ENCODE measurements at places on chromosomes 7 and 10.

- no peak for DNase-seq
Measured at GRCh38 chr7:151575410-151575809, 55.7 kb upstream of the RHEB start.

DNA sequence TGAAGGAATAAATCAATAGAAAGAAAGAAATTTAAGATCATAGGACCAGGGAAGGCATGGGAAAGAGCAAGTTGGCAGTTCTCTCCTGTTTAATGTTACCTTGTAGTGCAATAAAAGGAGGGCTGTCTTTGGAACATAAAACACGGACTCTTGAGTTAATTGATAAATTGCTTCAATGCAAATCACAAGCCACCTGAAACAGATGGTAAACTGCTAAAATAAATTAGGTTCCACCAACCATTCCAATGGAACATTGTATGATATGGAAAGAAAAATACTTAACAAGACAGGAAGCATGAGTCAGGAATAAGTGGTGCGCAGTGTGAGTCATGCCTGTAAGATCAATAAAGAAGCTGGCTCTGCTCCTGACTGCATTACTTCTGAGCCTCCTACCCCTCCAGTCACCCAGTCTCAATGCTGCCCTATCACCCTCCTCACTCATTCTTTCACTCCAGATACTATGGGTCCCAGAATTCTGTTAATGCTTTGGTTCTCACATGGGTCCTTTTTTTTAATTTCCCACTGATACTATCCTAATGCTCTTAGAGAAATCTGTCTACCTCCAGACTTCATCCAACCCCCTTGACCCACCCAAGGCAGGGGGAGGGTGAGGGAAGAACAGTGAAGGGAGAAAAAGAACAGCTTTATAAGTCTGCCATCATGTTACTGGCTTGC is 78.9 kb downstream of the LRRC17 start:
- DNase-seq = peak; percentile 96

- DNase-seq = no peak
Measured at GRCh38 chr7:106520962-106521514, 139.9 kb downstream of the CCDC71L start.

DNA sequence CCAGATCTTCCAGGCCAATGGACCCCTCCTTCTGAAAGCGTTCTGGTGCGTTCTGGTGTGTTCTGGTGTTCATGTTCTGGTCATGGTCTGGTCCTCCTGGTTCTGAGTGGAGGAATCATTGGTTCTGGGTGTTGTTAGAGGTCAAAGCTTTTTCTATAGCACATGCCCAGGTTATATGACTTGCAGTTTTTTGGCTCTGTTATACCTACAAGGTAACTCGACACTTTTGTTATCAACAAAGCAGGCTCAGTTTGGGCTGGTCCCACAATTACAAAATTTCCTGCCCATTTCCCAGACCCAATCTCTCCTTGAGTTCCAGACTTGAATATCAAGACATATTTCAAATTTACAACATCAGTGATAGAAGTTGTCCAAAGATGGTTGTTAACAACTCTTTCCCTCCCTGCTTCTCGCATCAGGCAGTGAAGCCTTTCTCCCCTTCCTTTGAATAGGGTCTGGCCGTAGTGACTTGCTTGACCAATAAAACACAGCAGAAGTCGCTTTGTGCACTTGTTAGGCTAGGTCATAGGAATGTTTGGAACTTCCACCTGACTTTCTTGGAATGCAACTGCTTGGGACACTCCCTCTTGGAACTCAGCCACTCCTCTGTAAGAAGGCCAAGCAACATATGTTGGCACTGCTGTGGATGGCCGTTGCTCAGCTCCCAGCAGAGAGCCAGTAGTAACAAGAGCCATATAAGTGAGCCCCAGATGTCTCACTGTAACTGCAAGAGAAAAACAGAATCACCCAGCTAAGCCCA is 83.1 kb upstream of the STEAP1B start:
- peak; percentile 85 for DNase-seq

- no peak for DNase-seq
Measured at GRCh38 chr10:131221632-131222277, 89.8 kb downstream of the TCERG1L start.

- no peak for DNase-seq
Measured at GRCh38 chr10:96632974-96633710, 46.3 kb upstream of the TM9SF3 start.

DNA sequence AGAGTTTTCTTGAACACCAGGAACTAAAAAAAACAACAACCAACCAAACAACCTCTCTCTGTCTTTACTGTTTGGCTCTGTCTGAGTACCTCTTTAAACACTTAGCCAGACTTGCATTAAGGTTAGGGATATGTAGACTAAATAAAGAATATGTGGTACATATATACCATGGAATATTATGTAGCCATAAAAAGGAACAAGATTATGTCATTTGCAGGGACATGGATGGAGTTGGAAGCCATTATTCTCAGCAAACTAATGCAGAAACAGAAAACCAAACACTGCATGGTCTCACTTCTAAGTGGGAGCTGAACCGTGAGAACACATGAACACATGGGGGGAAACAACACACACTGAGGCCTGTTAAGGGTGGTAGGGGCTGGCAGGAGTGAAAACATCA is 116.0 kb upstream of the ANTXRL start:
- DNase-seq = no peak

- DNase-seq = no peak
Measured at GRCh38 chr7:3032256-3032655, 11.4 kb downstream of the CARD11 start.

DNA sequence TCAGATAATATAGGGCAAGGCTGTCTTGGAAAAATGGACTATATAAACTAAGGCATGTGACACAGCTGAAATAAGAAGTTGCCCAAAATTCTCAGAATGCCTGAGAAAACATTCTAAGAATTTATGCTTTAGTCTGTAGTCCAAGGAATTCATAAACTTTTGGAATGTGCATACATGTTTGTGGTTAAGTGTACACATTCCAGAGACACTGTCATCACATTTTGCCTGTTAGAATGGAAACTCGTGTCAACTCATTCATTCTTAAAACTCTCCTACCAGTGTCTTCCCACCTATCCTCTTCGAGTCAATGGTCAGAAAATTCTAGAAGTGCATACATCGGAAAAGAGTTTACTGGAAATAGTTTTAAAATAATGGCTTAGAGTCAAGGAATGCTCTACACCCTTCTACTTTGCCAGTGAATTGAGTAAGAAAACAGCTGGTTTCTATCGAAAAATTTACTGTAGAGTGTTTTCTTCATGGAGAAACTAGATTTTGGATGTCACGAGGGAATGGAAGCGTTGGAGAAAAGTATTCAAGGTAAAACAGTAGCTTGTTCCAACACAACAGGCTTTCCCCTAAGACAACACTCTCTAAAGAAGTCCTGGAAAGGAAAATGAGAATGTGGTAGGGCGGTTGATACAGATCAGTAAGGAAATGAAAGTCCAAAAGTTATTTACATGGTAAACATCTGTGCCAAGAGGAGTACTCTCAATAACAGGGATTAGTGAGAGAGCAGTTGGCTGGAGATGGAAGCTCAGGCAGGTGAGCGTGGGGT is 1177.6 kb upstream of the C7orf33 start:
- peak; percentile 98 for DNase-seq

DNA sequence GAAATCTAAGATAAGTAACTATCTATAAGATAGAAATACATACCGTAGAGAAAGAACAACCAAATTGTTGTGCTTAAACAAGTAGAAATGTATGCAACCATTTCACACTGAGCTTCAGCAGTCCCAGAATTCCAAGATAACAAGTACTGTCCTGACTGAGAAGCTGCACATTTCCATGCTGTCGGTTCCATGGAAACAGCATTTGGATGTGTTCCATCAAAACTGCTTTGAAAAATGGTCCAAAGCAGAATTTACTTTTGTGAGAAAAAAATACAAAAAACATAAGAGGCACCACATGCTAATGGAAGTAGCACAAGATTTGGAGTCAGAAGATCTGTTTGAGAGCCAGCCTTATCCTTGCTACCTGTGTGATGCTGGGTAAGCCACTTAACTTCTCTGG is 92.6 kb downstream of the MTERF1 start:
- DNase-seq = no peak

GRCh38 chr7:25951414-25952260 is 200.4 kb upstream of the NFE2L3 start:
- DNase-seq = no peak

GRCh38 chr10:64765498-64765897 is 1244.3 kb downstream of the REEP3 start:
- DNase-seq = no peak

GRCh38 chr10:124294811-124295770 is 123.6 kb downstream of the OAT start:
- no peak for DNase-seq

DNA sequence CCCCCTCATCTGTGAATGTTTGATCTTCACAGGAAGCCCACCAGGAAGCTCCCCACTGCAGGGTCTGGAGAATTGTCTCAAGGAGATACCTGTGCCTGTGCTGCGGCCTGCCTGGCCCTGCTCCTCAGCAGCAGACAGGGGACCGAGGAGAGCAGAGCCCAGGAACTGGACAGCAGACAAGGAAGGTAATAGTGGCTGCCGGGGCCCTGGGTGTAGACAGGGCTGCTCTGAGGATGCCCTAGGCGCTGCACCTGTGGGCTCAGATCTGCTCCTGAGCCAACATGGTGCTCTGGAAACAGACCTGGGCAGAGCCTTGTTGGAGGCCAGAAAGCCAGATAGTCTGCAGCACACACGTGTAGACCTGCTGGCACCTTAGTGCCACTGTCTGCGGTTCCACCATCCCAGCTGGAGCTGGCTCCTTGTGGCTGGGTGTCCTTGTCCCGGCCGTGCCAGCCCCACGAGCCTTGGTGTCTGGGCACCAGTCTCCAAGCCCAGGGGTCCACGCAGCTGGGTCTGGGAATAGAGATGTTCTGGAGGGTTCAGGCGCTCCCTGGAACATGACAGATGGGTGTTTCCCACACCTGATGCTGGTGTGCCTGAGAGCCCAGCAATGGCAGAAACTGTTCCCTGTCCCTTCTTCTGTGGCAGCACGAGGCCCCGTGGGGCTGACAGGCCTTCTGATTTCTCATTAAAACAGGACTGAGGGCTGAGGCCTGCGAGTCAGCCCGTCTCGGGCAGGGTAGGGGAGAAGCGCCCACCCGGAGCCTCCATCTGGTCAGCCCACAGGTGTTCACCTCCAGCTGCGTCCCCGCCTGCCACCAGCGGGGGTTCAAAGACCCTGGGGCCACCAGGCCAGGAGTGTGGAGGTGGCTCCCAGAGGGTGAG is 44.7 kb downstream of the ZNF467 start:
- DNase-seq = no peak

DNA sequence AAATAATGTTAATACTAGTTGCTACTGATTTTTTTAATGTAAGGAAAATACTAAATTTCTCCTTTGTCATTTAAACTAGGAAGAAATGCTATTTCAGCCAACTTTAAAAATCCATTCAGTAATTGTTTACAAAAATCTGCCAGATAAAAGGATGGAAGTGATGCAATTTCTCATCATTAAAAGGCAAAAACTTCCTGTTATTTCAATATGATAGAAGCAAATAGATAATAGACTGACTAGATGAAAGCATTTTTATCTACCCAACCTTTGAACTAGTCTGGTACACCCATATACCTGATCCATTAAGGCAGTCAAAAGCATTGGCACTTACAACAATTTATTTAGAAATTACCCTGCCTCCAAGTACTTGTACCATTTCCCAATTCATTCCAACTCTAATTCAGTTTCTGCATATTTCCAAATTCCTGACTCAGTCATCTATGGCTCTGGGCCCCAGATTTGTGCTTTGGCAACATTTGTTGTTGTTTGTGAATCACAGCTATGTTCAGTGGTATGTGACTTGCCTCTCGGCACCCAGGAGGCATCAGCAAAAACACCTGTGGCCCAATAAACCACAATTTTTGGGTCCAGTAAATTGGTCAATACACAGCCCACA is 482.6 kb upstream of the SEMA3A start:
- no peak for DNase-seq

DNA sequence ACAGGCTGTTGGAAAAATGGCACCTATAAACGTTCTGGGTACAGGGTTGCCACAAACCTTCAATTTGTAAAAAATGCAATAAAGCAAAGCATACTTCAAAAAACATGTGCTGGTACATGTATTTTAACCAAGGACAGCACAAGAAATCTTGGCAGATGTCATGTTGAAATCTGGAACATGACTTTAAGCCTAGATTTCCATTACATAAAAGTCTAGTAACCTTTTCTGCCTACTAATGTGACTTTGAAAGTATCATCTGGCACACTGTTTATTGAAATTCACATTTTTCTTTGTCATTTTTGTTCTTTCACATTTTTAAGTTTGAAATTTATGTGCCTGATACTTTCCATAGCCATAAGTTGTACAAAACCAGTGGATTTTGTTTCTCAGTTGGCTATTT is 296.8 kb downstream of the EXOC4 start:
- no peak for DNase-seq

DNA sequence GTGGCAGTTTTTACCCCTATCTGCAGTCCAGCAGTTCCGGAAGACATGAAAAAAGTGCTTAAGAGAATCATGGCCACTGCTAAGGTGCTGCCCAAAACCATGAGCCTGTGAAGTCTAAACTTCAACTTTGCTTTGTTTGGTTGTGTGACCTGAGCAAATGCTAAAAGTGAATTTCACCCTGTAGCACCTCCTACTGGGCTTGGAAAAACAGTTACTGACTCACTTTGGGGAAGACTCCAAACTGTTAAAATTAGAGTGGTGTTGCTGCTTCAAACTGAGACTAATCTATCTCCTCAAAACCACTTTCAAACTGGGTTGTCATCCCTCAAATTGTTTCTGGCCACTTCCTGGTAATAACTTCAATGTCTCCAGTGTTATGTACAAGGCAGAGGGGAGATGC is 21.3 kb downstream of the MKX start:
- peak; percentile 25 for DNase-seq

DNA sequence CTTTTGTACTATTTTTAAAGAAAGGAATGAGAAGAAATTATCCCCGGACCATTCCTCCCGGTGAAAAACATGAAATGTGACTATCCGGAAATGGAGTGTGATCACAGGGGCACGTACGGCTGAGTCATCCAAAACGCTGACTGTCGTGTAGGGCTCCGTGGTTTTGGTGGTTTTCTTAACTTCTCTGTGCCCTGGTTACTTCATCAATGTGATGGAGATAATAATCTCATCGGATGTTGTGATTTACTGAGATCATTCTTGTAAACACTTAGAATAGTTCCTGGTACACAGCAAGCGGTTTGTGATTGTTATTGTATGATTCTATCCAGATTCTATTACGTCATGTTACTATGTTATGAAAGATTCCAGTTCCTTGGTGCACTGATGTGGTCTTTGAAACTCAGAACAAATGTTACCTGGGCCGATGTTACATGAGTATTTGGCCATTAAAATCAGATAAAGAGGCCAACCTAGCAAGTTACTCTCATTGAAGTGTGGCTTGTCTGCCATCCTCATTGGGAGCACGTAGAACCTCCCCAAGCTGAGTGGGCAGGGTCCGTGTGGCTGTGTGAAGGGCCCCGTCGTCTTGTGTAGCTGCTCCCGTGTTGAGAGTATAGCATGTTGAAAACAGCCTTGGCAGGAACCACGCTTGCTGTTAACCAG is 99.5 kb downstream of the CAMK1D start:
- peak; percentile 74 for DNase-seq

DNA sequence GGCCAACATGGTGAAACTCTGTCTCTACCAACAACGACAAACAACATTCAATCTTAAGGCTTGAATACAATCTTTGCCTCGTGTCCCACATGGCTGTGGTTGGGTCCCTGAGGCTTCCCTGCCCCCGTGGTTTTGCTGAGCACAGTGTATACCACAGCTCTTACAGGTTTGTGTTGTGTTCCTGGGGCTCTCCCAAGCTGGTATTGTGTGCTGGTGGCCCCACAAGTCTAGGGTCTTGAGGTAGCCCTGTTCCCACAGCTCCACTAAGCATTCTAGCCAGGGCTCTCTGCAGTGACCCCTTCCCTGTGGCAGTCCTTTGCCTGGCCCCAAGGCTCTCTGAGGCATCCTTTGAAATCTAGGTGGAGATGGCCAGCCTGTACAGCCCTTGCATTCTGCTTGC is 68.0 kb upstream of the CCNY start:
- DNase-seq = no peak
